ENCODE measurements at places on chromosomes 6 and 20. TPM values are rescaled to one million over a fixed set of nuclear protein-coding genes. Genes with fewer than 3 reads are reported as not detected.

- no peak for DNase-seq
Measured at GRCh38 chr20:11063444-11063843, 389.6 kb upstream of the JAG1 start.

DNA sequence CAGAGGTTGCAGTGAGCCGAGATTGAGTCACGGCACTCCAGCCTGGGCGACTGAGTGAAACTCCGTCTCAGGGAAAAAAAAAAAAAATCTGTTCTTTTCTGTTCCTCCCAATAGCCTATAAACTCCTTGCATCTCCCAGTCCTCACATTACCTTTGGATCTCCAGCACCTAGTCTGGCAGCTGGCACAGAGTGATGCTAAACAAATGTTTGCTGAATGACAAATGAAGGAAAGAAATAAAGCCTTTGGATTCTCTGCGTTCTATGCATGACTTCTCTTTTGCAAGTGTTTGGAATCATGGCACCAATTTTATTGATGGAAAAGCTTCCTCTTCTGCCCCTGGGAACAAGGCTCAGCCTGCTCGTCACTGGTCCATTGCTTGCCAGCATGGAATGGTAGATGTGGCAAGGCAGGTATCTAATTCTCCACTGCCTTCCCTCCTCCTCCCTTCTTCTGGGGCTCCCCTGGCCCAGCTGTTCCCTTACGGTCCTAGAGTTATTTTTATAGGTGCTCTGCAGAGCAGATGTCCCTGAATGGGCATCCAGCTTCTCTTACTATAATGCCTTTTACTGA is 53.6 kb upstream of the FYN start:
- DNase-seq: no peak

DNA sequence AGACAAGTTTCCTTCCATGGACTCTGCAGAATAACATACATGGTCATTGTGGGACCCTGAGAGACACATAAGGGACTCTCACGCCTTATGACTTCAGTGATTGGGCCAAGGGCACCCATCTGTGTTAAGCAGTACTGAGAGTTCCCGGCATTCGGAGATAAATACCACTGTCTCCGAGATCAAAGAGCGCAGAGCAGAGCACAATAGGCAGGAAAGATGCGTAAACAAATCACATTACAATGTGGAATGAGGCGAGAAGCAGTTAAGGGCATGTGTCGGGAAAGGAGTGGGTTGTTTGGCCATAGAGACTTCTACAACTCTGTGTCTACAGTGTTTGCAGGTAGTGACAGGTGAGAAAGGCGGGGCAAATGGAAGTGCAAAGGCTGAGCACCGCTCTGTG is 57.6 kb downstream of the NRSN1 start:
- no peak for DNase-seq

- DNase-seq: no peak
Measured at GRCh38 chr6:25034431-25034921, 98.7 kb upstream of the RIPOR2 start.

DNA sequence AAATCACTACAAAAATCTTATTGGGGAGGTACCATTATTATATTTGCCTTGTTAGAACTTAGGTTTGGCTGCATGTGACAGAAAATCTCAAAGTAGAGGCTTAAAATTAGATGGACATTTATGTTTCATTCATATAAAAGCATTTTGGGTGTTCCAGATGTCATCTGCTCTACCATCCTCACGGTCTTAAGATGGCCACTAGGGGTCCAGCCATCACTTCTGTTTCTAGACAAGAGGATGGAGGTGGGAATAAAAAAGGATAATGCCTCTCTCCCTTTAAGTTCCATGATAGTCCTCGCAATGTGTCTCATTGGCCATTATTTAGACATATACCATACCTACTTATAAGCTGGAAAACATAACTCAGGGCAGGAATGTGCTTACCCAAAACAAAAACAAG is 929.5 kb downstream of the KIF16B start:
- peak; percentile 10 for DNase-seq

- no peak for DNase-seq
Measured at GRCh38 chr6:159804504-159804903, 4.4 kb downstream of the PNLDC1 start.

DNA sequence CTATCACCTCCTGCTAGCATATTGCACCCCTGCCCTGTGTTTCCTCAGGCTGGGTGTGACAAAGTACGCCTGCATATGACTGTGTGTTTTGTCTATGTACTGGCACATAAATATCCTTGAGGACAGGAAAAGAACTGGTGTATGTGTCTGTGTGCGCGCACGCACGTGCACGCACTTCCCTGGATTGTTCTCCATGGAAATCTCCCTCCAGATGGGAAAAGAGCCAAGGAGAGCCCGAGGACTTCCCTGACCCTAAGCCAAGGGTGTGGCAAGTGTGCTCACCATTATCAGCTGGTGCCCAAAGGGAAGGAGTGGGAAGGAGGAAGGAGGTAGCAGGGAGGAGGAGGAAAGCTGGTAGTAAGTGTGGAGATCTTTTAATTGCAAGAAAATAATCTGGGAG is 117.6 kb downstream of the HIVEP2 start:
- DNase-seq: no peak

DNA sequence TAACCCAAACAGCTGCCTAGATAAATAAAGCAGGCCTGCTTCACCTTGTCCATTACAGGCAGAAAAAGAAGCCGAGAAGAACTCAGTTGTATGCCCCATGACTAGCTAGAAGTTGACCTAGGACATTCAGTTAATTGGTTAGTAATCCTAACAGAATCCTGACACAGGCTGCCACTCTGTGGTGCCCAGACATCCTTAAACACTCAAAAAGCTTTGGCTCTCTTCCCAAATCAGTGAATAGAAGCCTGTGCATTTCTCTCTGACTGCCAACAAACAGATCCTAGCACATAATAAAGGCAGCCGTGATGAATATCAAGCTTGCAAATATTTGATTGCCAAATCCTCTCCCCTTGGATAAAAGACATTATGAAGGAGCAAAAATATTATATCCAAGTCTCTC is 519.1 kb upstream of the EYS start:
- DNase-seq: no peak

GRCh38 chr20:64148581-64148980 is 15.7 kb upstream of the MYT1 start:
- DNase-seq: peak; percentile 17

GRCh38 chr20:53981752-53982437 is 88.5 kb downstream of the BCAS1 start:
- DNase-seq: no peak

GRCh38 chr20:63923651-63924050 is 28.7 kb downstream of the DNAJC5 start:
- no peak for DNase-seq

GRCh38 chr6:15263780-15264374 is 18.0 kb downstream of the JARID2 start:
- no peak for DNase-seq

Gene ZBTB24
- total RNA-seq: 10.3 TPM

GRCh38 chr6:90541221-90541620 is 45.7 kb downstream of the MAP3K7 start:
- DNase-seq: no peak

Gene PTCHD4
- total RNA-seq: not detected

Gene SPATS1
- total RNA-seq: not detected

- no peak for DNase-seq
Measured at GRCh38 chr20:36812594-36813463, 39.3 kb upstream of the DSN1 start.

Gene MYCT1
- total RNA-seq: not detected

DNA sequence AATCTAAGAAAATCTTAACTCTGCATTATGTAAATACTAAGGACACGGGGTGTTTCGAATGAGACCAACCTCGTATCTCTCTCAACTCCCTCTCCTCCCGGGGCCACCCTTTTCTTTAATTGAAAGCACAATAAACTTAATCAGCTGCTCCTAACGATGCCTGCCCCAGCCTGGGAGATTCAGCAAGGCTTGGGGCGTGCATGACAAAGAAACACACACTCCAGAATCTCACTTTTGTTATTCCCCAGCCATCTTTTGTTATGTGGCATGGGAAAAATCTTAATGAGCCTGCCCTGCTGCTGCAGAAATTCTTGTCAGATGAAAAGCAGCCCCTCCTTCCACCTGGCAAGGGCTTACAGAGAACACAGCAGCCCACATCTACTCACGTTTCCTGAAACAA is 117.4 kb downstream of the TTLL2 start:
- DNase-seq: no peak

DNA sequence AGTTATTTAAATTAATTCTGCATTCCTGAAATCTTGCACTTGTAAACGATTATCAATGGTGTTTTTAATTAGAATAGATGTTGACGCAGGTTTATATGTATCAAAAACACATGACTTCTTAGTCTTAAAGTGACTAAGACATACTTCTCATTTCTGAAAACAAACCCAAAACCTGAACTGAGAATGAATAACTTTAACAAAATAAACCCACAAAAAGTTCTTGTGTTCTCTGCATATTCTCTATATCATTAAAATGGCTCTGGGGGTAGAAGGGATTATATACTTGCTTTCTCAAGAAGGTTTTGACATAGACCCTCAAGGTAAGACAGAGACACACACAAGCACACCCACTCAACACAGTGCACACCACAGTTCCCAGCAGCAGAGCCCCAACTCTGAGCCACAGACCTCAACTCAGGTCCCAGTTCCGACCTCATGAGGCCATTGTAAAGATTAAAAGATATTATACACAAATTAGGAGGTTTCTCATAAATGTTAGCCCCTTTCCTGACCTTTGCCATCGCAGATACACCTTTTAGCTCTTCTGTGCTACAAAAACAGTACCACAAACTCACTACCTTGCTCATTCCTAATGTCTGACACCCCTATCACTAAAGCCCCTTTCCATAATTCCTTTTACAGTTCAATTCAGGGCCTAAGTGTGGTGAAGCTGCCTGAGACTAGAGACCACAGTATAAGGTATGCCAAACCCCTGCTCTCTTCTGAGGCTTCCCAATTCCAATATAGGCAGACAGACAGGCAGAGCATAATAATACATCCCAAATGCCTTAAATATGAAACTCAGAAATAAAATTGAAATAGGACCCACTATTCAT is 267.8 kb downstream of the PTPRK start:
- no peak for DNase-seq

DNA sequence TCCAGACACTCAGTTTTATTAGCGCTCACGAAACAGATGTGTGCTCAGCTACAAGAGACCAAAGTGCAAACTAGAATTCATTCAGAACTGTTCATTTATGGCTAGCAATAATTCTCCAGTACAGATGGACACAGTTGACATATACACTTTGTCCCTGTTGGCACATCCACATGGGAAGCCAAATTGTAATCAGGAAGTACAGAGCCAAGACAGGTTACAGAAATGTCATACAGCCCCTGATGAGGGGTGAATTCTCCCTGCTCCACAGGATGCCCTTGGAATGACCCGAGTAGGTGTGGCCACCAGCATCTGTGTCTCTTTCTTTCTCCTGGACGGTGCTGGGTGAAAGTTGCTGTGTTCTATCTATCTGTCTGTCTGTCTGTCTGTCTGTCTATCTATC is 7.6 kb downstream of the DHX35 start:
- DNase-seq: peak; percentile 34

DNA sequence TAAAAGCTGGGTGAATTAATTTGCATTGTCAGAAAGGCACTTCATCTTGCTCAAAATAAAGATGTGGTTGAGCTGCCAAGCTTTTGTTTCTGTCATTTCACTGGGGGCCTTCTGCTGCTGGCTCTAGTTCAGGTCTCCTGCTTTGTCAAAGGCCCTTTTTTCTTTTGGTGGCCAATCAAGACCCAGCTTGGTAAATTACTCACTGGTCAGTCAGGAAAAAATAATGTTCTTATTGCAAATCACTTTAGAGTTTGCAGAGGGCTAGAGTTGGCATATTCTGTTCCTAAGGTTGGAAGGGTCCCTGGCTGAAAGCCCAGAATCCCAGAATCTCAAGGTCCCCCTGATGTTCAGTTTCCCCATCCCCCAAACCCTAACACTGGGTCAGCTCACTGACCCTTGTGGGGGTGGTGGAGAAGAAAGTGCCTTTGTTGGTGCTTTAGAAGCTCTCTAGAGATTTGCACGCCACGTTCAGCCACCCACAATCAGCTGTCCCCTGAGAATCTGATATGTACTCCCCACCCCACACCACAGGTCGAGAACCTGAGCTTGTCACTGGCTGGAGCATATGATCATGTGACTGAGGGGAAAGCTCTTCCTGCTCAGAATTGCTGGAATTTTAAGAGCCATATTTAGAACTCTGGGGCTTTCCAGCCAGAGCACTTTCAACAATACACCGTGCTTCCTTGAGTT is 21.7 kb upstream of the BNIP5 start:
- no peak for DNase-seq

Gene COL11A2
- total RNA-seq: 1.3 TPM

DNA sequence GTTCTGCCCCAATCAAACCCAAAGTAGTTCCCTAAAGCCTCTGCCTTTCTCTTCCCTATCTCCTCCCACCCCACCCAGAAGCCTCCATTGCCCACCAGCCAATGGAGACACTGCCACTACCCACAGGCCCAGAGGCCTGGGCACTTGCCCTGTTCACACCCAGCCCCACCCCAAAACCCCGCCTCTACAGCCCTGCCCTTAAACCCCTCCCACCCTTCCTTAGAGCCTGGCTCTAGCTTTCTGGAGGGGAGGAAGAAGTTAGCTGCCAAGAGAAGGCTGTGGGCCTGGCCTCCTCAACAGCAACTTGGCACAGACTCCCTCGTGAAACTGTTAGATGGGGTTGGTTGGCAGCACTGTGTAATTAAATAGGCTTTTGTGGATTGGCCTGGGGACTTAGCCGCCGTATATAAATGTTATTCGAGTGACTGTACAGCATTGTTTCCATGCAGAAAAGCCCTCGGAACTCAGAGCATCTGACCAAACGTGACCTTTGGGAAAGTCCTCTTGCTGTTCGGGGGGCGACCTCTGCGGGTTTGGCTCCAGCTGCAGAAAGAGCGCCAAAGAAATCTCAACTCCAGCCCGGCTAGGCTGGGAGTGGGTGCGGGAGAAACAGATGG is 31.4 kb downstream of the COL11A2 start:
- no peak for DNase-seq

- DNase-seq: no peak
Measured at GRCh38 chr20:57967364-57967763, 257.5 kb upstream of the PMEPA1 start.

Data from Caco-2 (cell line).